ENCODE measurements at places on chromosomes 6 and 20.
A peak's percentile ranks its signal among the peaks of the same experiment; 100 is the strongest.

GRCh38 chr20:38805958-38806854 is 709 bp downstream of the PPP1R16B start:
- peak; percentile 64 for DNase-seq

DNA sequence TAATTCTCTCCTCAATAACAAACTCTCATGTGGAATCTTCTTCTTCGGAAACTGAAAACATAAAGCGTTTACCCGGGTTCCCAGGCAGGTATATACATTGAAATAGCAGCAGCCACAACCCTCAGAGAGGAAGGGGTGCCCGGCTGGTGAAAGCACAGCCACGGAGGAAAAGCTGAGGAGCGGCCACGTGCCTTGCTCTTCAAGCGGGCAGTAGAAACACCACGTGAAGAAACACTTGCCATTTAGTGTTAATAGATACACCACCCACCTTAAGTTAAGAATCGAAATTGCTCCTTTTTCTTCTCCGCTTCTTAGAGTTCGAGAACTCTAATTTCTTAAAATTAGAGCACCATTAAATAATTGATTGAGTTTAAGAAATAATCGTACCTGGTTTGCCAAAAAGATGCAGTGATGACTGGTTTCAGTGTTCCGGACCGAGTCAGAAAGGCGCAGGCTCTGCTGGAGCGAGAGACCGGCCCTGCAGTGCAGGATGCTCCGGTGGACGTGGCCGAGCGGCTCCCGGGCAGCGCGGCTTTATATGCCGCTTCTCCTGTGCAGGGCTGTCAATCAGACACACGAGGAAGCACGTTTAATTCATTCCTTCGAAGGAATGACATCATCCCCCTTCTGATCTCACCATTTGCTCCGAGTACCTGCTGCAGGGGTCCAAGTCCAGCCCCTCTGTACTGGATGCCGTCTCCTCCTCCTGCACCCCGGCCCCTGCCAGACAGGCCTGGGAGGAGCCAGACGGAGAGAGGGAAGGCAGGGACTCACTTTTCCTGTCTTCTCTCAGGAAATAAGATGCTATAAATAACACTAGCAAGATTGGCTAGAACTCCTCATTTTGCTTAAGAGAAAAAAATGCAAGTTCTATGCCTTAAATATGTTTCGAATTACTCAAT is at the start of gene THBS2:
THBS2 (minus strand) TSS at position 510 of the 902 bp plus-strand sequence. CDS start 3,062 bp downstream, outside the sequence.
- DNase-seq: peak; percentile 49

DNA sequence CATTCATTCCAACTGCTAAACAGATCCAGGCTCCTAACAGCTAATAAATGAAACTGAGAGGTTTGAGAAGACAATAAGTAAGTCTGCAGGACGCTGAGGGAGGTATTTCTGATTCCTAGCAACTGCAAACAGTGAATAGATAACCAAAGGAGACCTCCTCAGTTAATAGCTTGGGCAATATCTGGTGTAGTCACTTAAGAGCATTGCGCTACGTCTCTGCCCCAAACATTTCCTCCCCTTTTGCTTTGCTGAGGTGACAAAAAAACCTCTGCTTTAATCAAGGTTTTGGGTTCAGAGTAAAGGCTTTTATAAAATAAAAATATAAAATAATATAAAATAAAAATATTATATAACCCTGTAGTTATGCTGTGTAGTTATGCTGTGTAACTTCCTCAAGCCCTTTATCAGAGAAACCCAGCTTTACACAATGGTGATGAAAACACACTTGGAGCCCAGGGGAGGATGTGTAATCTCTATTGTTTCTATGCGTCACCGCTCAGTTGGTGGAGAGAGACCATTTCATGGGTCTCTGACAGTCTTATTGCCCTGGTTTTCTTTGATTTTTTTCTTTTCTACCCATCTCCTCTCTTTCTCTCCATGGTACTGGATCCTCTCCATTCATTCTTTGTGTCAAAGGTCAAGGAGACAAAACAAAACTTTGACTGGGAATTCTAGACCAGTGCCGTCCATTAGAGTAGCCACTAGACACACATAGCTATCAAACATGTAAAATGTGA is 18.9 kb upstream of the CALHM5 start:
- no peak for DNase-seq

DNA sequence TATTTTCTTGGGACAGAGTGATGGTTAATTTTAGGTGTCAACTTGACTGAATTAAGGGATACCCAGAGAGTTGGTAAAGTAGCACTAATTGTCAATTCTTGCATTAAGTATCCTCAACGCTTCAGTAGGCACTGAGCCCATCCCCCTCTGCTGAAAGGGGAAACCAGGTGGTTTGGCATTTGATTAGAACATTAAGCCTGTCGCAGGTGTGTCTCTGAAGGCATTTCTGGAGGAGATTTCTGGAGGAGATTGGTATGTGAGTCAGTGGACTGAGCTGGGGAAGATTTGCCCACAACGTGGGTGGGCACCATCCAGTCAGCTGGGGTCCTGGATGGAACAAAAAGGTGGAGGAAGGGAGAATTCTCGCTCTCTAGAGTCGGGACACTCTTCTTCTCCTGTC is 119.8 kb downstream of the RFX6 start:
- no peak for DNase-seq

DNA sequence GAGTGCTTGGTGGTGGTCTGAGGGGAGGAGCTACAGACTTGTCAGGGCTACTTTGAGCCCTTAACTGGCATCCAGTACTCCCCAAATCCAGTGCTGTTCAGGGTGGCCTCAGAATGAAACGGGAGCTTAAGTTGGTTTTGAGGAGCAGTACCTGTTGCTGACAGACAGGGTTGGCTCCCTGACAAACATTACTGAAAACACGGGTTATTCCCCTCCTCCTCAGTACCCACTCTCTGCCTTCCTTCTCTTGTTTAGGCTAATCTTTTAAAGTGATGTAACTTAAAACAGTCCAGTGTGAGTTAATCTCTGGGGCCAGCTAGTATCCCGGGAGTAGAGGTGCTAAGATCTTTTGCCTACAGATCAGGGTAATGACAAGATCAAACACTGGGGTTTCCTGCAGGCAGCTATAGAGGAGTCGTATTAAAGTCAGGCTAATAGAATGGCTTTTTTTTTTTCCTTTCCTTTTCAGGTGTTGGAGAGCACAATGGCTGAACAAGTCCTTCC is 3.7 kb downstream of the TNFAIP3 start:
- DNase-seq: no peak

GRCh38 chr6:56799989-56800388 is 154.9 kb upstream of the BEND6 start:
- DNase-seq: no peak

GRCh38 chr6:29995340-29995777 is 53.0 kb downstream of the HLA-A start:
- DNase-seq: no peak

GRCh38 chr6:97687916-97688315 is 404.9 kb upstream of the MMS22L start:
- DNase-seq: no peak

DNA sequence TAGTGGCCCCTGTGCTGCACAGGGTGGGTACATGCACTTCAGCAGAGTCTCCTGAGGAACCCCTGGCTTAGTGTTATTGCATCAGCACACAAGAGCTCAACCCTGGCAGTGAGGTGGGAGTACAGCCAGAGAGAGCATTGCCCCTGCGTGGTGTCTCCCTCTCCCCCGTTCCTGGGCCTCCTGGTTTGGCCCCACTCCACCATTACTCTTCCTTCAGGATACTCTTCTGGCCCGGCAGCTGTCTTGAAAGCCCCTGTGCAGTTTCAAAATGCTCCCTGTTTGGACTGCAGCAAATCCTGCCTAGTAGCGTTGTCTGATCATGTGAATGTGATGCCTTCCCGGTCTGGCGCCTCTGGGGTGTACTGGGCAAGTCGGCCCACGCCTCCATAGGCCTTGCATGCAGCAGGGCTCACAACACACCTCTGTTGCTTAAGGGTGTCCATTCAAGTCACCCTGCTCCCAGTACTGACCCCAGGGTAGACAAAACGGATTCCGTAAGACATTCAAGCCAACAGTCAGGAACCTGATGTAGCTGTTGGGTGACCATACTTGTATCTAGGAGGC is 32.1 kb downstream of the TXNDC5 start:
- no peak for DNase-seq

GRCh38 chr20:38165089-38165965 is at the start of gene TGM2:
TSS of gene TGM2 (minus strand) at chr20:38165270. CDS start at chr20:38165198, 72 bp downstream.
- DNase-seq: peak; percentile 73

GRCh38 chr20:57450419-57450818 is 59.2 kb downstream of the RBM38 start:
- DNase-seq: peak; percentile 84

- DNase-seq: no peak
These were observed 26.7 kb downstream of the SAYSD1 start for GRCh38 chr6:39088331-39088730.

DNA sequence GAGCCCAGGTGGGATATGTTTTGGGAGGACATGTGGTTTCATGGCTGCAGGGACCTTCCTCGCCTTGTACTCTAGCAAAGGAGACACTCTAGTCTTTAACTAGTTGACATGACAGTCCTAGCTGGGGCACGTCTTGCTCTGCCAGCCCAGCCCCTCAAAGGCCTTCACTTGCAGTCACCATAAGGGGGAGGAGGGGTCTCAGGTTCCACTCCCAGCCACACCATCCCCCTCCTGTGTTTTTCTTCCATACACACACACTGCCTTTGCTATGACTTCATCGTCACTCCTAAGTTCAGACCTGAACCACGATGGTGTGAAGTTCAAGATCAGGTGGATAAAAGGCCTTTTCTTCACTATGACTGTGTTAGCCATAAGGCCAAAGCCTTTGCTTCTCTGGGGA is 13.5 kb downstream of the ULBP1 start:
- DNase-seq: no peak

- DNase-seq: peak; percentile 49
These were observed 7.9 kb upstream of the BLCAP start for GRCh38 chr20:37535443-37536132.

GRCh38 chr20:64025101-64025825 is 10.7 kb upstream of the C20orf204 start:
- DNase-seq: no peak

DNA sequence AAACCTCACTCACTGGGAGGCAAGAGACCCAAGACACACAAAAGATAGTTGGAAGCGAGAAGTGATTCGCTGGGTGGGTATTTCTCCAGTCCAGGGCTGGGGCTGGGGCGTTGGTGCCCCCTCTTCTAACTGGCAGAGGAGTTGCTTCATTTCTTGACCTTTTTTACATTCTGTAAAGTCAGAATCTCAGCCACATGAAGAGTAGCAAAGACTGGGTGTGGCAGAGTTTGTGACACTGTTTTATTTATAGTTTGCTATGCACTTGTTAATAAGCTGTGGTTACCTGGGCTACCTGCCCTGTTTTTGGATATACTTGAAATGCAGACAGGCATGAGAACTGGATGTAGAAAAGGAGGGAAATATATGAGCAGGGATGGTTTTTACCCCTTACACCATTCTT is 42.3 kb downstream of the IL20RA start:
- no peak for DNase-seq

DNA sequence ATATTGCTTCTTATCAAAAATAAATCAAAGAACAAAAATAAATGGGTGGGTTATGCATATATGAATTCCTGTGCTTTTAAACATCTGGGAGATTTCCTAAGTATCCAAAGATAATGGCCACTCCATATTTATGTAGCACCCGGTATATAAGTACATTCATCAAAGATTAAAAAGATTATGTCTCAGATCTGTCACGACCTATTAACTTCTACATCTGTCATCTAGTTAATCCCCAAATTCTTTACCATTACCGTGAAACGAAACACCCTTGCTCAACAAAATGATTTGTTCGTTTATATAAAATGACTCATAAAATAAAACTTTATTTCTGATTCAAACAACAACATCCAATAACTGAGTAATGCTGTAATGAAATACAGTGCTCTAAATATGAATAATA is 64.8 kb upstream of the FOXQ1 start:
- no peak for DNase-seq

DNA sequence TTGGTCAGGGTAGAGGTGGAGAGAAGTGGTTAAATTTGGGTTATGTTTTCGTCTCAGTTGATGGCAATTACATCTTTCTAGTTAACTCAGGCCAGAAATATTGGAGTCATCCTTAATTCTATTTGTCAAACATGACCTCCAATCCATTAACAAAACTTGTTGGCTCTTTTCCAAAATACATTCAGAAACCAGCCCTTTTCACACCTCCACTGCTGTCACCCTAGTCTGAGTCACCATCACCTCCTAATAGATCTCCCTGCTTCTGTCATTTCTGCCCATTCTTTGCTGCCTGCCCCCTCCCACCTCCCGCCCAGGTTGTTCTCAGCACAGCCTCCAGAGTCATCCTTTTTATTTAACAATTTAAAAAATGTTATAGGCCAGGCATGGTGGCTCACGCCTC is 3.0 kb upstream of the ABCF1 start:
- DNase-seq: no peak

DNA sequence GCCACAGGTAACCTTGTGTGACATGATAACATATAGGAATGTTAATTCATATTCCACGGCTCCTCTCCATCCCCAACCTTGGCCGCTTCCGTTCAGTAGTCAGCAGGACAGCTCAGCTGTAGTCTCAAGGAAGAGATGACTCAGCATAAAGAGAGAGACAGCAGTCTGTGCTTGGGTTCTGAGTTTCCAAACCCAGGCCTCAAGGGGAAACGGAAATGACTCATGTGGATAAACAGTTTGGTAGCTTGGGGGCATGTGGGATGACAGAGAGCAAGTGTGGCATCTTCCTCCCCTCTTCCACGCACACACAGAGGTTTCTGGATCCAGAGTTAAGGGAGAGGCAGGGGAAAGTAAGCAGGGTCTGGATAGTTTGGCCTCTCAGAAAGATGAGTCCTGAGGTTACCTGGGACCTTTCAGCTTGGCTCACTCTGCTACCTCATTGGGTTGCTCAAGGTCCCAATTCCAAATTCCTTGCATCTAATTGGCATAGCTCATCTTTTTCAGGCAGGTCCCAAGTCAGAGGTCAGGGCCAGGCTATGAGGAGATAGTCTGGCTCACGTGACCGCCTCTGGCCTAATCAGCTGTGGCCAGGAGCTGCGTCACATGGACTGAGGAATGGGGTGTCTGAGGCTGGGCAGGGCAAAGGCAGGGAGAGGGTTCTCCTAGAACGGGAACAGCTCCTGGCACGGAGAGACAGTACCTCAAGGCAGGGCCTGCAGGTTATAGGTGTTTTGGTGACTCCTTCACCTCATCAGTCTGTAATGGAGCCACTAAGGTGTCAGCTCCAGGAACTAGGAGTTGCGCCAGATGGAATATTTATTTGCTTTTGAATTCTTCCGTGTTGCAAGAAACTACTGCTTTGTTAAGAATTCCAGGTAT is 36.5 kb upstream of the MLN start:
- no peak for DNase-seq

GRCh38 chr6:119034827-119035458 is 43.5 kb downstream of the FAM184A start:
- no peak for DNase-seq

DNA sequence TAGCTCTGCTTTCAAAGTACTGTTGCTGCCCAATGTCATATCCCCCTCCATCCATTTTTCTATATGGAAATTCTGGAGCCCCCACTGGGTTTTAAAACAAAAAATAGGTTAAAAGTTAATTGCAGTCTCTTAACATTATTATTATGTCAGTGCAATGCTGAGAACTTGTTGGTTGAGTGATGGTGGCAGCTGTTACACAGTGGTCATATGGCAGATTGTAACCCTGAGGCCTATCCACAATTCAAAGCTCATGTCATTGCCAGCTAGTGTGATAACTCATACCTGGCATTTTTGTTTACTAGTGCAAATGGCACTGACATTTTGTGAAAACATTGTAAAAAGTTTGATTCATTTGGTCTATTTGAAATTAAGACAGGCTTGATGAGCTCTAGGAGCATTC is 305.7 kb upstream of the FLRT3 start:
- no peak for DNase-seq

- no peak for DNase-seq
These were observed 205.3 kb upstream of the TCF21 start for GRCh38 chr6:133683606-133684005.

Measured in Peyer's patch (tissue), 4 donors.